ENCODE measurements at places on chromosomes 5 and 9.

- no peak for DNase-seq
Measured at GRCh38 chr9:77447646-77448045, 200.5 kb downstream of the GNA14 start.

- DNase-seq: no peak
Measured at GRCh38 chr9:81492710-81493447, 196.5 kb downstream of the TLE1 start.

DNA sequence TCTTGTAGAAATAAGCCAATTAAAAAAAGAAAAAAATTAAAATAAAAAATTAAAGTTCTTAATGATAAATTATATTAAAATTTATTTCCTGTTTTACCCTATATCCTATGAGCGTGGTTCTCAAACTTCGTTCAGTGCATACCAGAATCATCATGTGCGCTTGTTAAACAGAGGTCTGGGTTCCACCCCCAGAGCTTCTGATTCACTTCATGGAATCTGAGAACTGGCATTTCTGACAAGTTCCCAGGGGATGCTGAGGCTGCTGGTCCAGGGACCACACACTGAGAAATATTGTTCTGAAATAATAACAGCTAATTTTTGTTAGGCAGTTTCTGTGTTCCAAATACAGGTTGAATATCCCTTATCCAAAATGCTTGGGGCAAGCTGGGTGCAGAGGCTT is 79.3 kb downstream of the TMC1 start:
- no peak for DNase-seq

DNA sequence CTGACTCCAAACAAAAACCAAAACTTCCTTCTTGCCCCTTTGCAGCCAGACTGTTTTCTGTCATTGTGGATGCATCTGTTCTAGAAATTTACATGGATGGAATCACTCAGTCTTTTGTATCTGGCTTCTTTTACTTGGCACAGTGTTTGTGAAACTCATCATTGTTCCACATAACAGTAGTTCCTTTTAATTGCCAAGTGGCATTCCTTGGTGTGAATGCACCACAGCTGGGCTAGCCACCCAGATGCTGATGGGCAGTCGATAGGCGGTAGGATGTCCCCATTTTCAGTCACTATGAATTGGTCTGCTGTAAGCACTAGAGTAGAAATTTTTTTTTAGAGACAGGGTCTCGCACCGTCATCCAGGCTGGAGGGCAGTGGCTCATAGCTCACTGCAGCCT is 6.3 kb upstream of the CLPTM1L start:
- no peak for DNase-seq

DNA sequence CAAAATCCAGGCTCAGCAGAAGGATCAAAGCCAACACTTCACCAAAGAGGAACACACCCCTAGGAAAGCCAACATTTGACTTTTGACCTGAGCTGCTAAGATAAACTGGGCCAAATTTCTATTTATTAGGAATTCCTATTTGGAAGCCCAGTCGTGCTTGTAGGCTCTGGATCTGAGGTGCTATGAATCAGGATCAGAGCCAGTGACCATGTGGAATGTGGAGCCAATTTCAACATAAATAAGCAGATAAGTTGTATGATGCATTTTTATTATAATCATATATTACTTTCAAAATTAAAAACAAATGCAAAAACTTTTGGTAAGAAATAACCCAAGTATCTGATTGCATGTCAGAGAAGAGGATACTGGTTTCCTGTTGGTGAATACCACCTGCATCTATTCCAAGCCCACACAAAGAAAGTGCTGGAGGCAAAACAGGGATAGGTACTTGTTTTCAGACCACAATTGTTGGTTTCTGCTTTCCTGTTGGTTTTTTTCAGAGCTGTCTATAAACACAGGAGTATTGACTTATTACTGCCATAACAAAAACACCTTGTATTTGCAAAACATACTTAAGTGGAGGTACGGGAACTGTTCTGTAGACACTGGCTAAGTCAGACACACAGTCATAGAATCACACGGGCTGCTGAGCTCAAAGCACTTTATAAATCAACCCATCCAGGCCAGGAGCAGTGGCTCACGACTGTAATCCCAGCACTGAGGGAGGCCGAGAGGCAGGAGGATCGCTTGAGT is 52.8 kb downstream of the ARL15 start:
- no peak for DNase-seq
